ENCODE measurements at places on chromosomes 11 and 22.
A peak's percentile ranks its signal among the peaks of the same experiment; 100 is the strongest.

GRCh38 chr11:7548659-7549274, 35.0 kb downstream of the PPFIBP2 start:
- DNase-seq = no peak

DNA sequence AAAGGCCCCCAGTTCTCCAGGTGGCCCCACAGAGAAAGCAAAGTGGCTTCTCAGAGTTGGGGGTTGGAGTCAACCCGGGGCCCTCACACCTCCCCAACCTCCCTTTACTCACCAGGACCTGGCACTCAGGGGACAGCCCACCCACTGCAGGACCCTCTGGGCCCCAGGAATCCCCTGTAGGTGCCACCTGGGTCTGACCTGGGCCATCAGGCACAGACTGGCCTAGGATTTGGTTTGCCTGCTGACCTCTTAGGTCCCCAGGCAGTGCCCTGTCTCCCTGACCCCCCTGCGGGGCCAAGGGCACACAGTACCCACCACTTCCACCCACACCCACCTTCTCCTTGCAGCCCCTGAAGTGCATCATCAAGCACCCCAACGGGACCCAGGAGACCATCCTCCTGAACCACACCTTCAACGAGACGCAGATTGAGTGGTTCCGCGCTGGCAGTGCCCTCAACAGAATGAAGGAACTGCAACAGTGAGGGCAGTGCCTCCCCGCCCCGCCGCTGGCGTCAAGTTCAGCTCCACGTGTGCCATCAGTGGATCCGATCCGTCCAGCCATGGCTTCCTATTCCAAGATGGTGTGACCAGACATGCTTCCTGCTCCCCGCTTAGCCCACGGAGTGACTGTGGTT, 16.0 kb downstream of the POLR3H start:
- DNase-seq = no peak

GRCh38 chr11:87399341-87399740, 361.6 kb downstream of the TMEM135 start:
- DNase-seq = no peak

- DNase-seq = no peak
These were observed 217.8 kb upstream of the TBCEL start for GRCh38 chr11:120805960-120806555.

GRCh38 chr11:70059971-70060370, 18.1 kb upstream of the ANO1 start:
- no peak for DNase-seq

GRCh38 chr11:57150454-57150917, 31.3 kb upstream of the LRRC55 start:
- DNase-seq = no peak

GRCh38 chr11:45654231-45655011, 11.0 kb downstream of the CHST1 start:
- DNase-seq = no peak

GRCh38 chr22:22154040-22154439, 90.5 kb upstream of the VPREB1 start:
- no peak for DNase-seq

DNA sequence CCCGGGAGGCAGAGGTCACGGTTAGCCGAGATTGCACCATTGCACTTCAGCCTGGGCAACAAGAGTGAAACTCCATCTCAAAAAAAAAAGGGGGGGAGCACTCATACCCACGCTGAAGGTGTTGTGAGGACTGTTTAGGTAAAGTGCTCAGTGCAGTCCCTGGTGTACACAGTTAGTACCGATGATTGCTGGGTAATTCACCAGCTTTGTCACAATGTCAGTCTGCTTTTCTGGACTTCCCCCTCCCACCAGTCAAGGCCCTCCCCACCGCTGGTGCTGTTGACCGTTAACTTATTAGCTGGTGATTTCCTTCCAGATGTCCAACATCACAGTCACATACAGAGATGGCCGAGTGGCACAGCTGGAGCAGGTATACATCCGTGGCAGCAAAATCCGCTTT, 11.9 kb downstream of the SNRPD3 start:
- DNase-seq = no peak

DNA sequence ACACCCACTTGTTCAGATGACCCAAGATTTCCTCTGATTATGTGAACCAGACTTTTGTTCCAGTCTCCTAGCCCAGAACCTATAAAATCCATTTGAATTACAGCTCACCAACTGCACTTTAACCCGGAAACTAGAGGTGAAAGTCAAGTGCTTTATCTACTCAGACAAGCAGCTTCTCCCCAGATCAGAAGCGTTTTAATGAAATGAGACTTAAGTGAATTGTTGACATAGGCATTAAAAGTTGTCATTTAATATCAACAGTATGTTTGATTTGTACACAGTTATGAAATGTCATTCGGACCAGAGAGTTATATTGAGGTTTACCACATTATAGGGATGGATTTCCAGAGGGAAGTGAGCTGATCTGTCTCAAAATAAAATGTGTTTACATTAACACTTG, 52.0 kb downstream of the CADM1 start:
- no peak for DNase-seq

DNA sequence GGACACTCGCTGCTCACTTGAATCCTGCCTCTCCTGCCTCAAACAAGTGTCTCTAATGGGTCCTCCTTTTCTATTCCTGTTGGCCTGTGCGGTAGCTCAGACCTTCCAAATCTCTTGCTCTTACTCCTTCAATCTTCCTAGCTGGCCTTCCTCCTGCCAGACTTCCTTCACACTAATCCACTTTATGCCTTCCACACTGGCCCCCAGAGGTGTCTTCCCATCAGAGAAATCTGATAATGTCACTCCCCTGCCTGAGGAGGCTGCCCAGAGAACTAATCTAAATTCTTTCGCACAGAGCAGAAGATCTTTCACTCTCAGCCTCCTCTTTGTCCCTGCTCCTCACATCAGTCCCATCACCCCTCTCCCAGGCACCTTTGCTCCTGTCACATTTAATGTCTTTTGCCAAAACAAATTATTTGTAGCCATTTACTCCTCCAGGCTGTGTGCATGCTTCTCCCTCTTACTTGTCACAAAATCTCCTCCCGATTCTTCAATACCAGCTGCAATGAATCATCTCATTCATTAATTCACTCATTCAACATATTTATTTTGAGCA, 175.7 kb downstream of the MAML2 start:
- DNase-seq = no peak

- no peak for DNase-seq
These were observed 19.8 kb downstream of the A4GALT start for GRCh38 chr22:42700901-42701300.

DNA sequence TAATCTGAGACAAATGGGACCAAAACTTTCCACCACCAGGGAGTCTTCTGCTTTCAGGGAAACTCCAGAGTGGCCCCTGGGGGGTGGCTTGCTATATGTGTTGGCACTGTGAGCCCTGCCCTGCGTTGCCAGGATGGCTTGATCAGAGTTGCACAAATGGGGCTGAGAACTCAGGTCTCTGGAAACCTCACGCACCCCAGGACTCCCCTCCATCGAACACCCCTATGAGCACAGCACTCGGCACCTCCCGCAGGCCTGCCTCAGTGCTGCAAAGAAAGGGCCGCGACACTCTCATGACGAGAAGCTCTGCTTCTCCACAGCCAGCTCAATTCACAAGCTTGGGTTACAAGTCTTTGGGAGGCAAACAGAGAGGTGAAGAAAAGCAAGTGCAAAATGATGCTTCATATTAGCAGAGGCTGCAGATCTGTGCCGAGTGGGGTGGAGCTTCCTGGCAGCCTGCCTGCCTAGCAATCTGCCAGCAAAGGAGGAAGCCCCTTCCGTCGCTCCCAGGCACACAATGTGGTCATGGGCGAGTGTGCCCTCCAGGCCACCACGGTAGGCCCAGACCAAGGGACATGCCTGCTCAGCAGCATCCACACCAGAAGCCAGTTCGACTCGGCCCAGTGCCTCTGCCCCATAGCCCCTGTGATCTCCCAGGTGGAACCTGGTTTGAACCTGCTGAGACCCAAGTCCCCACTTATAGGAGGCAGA, 55.7 kb downstream of the MYH9 start:
- peak; percentile 65 for DNase-seq

- DNase-seq = no peak
These were observed 38.3 kb upstream of the HMGXB4 start for GRCh38 chr22:35219012-35219411.

DNA sequence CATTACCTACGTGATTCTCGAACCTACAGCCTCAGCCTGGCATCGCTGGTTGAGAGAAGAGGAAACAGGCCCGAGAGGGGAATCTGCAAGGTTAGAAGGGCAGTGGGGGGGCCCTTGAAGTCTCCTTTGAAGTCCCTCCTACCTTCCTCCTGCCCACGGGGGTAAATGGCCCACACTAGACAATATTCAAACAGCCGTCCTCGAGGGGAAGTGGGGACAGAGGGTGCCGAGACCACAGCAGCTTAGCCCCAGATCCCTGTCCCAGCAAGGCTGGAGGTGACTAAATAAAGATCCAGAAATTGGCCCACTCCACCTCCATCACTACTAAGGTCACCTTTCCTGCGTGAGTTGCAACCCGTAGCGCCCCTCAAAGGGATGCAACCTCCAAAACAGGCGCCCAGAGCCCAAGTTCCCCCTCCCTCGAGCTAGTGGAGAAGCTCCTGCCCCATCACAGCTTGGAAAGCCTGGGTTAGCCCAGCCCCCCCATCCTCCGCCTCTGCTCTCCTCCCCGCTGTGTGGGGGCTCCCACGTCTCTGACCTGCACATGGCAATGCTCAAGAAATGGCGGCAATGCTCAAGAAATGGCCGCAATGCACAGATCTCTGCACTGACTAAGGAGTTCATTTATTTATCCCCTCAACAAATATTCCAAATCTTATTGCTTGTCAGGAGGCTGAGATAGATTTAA, 788 bp upstream of the RASL10A start:
- DNase-seq = no peak

DNA sequence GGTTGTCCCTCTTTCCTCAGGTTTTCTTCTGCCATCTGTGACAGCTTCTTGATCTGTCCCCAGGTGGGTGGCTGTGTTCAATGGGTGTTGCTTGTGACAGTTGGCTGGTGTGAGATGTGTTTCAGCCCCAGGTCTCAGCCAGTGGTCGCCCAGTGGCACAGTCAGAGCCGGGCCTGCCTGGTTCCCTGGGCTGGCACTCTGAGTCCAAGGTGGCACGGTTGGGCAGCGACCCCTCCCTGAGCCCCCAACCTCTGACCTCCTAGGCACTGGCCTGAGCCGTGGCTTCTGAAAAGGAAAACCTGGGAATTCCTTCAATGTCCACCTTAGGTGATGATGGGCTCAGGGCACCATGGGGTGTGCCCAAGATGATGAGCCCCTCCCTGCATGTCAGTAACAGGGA, 14.0 kb upstream of the PRODH start:
- DNase-seq = no peak

DNA sequence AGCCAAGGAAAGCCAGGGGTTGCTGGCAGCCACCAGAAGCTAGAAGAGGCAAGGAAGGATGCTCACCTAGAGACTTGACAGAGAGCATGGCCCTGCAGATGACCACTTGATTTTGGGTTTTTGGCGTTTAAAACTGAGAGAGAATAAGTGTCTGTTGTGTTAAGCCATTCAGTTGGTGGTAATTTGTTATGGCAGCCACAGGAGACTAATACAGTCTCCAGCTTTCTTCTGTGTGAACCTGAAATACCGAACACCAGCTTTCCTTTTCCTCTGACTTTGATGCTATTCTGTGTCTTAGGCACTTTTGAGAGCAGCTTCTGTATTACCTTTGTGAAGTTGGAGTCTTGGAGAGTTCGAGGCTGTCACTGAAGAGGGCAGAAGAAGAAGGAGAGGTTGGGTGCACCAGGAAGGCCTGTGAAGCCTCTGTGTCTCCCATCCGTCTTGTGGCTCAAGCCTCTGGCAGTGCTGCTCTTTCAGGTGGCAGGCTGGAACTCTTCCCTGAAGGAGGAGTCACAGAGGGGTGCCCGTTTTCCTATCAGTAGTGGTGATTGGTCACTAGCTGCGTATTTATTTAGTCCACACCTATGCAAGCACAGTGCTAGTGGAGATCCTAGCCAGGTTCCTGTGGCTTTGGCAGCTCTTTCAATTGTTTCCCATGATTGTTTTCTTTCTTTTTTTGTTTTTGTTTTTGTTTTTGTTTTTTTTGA, 2.5 kb downstream of the TBC1D22A start:
- DNase-seq = no peak

GRCh38 chr22:39178206-39179111, 26.0 kb upstream of the CBX7 start:
- DNase-seq = no peak

DNA sequence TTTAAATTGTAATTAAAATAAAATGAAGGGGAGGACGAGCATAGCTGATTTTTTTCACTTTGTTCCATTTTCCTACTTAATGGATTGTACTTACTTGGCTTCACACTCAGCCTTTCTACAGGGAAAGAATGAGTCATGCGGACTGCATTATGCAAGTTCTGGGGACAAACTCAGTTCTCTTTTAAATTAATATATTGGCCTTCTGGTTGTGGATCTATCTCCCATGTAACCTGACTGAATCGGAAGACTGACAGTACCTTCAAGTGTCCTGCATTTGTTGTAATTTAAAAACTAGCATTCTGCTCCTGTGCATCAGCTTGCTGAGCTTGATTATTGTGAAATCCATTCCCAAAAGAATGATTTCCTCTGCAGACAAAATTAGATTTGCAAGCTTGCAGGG, 12.2 kb downstream of the OR8D1 start:
- DNase-seq = no peak

- DNase-seq = no peak
These were observed 2.1 kb downstream of the FADD start for GRCh38 chr11:70205049-70205725.

DNA sequence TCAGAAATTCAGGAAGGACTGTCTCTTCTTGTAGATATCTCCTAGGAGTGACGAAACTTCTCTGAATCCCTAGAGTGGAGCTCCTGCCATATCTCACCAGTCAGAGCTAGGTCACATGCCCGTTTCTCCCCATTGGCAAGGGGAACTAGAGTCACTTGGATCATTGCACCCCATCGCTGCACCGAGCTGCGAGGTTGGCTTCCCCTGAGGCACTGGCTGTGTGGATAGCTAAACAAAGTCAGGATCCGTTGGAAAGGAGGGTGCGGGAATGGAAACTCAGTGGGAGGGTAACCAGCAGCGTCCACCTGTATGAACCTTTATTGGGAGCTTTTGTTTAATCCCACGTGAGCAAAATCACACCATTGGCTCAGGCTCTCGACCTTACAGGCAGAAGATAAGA, 283.8 kb downstream of the BRD1 start:
- no peak for DNase-seq

GRCh38 chr11:97157221-97157740, 767.5 kb downstream of the JRKL start:
- DNase-seq = no peak

- no peak for DNase-seq
These were observed 230.8 kb downstream of the CTTN start for GRCh38 chr11:70628855-70629844.

GRCh38 chr11:1546077-1546535, 26.0 kb downstream of the DUSP8 start:
- DNase-seq = no peak

- no peak for DNase-seq
These were observed 24.0 kb downstream of the RAB30 start for GRCh38 chr11:83047515-83048225.

- DNase-seq = no peak
These were observed 36.9 kb upstream of the RAB1B start for GRCh38 chr11:66231561-66231960.

- DNase-seq = peak; percentile 66
These were observed 3.4 kb upstream of the IGLL5 start for GRCh38 chr22:22884010-22884887.
